ENCODE measurements at places on chromosomes 3 and 15. TPM values are rescaled to one million over a fixed set of nuclear protein-coding genes. Genes with fewer than 3 reads are reported as not detected.

Gene CKMT1B
- total RNA-seq: not detected

Gene ZNF80
- not detected for total RNA-seq

Gene PCSK6
- total RNA-seq: not detected

Gene CADM2
- 0.15 TPM for total RNA-seq

Gene SELENOT
- 81.2 TPM for total RNA-seq

Gene RAMAC
- 22.1 TPM for total RNA-seq

Gene FBXO45
- total RNA-seq: 4.6 TPM

Gene KBTBD13
- not detected for total RNA-seq

Gene LRRC58
- total RNA-seq: 11.9 TPM

Gene GXYLT2
- 15.0 TPM for total RNA-seq

Gene LRRC34
- 7.1 TPM for total RNA-seq

Gene C2CD4A
- total RNA-seq: not detected

Gene FBXO40
- total RNA-seq: not detected

Gene RFTN1
- total RNA-seq: 19.3 TPM

Gene PAK6
- 3.5 TPM for total RNA-seq

Gene RCCD1
- total RNA-seq: 25.2 TPM

Gene SLC28A2
- not detected for total RNA-seq

Gene SERINC4
- total RNA-seq: 0.15 TPM

Gene CHRNA3
- total RNA-seq: not detected

Gene DNASE1L3
- total RNA-seq: not detected

Gene CACNA2D2
- 0.17 TPM for total RNA-seq

Gene CHRNB4
- not detected for total RNA-seq

Gene SENP8
- 2.0 TPM for total RNA-seq

Gene KY
- total RNA-seq: not detected

Gene ST8SIA2
- not detected for total RNA-seq

Gene LRTM1
- total RNA-seq: not detected

Gene BSN
- 0.17 TPM for total RNA-seq

Gene RTP1
- not detected for total RNA-seq

Gene ELL3
- total RNA-seq: 2.2 TPM

Gene SLC9C1
- total RNA-seq: not detected

Gene HCLS1
- 1.2 TPM for total RNA-seq

Gene CTXN2
- not detected for total RNA-seq

Gene ZNF280D
- total RNA-seq: 10.9 TPM

Gene ADPRH
- 2.0 TPM for total RNA-seq

Gene ADAMTS17
- total RNA-seq: 0.30 TPM

Gene MON1A
- total RNA-seq: 15.3 TPM

Gene PDCD10
- 46.2 TPM for total RNA-seq

Gene GBE1
- 62.4 TPM for total RNA-seq

Gene ERC2
- 0.30 TPM for total RNA-seq

Gene ARHGAP31
- 3.4 TPM for total RNA-seq

Gene PRRT3
- total RNA-seq: 3.2 TPM

Gene GOLGA6L7
- total RNA-seq: not detected

Gene LARP6
- 83.9 TPM for total RNA-seq

Gene CISH
- total RNA-seq: 2.1 TPM

Gene WNT7A
- not detected for total RNA-seq

Gene NANOGP8
- not detected for total RNA-seq

Gene DHX30
- 55.0 TPM for total RNA-seq

Gene SEMA6D
- 1.8 TPM for total RNA-seq

Gene CRELD1
- total RNA-seq: 12.8 TPM

Gene CASR
- not detected for total RNA-seq
